Right cardiac atrium (tissue), 5 donors: ENCODE measurements at places on chromosomes 1 and 21. TPM values are rescaled to one million over a fixed set of nuclear protein-coding genes. Genes with fewer than 3 reads are reported as not detected.

ADAM30 gene
- total RNA-seq, result not detected

SNAP47 gene
- total RNA-seq, result 61.6 TPM

DCST1 gene
- not detected for total RNA-seq

C1QB gene
- total RNA-seq, result 129 TPM

CFAP126 gene
- total RNA-seq, result not detected

RGS1 gene
- total RNA-seq, result 2.6 TPM

LENEP gene
- not detected for total RNA-seq

LEMD1 gene
- total RNA-seq, result not detected

VAV3 gene
- 2.2 TPM for total RNA-seq

TMEM240 gene
- total RNA-seq, result 7.3 TPM

NFIA gene
- 127 TPM for total RNA-seq

GNG12 gene
- total RNA-seq, result 30.7 TPM

EPHB2 gene
- 7.7 TPM for total RNA-seq

FOXO6 gene
- 1.9 TPM for total RNA-seq

SH2D1B gene
- not detected for total RNA-seq

INAVA gene
- total RNA-seq, result not detected

IL20 gene
- not detected for total RNA-seq

GBP7 gene
- not detected for total RNA-seq

FBXO2 gene
- 10.6 TPM for total RNA-seq

CCDC17 gene
- 0.42 TPM for total RNA-seq

DPT gene
- 130 TPM for total RNA-seq

DENND2D gene
- total RNA-seq, result 3.9 TPM

LMOD1 gene
- 25.7 TPM for total RNA-seq

RIMKLA gene
- total RNA-seq, result 3.5 TPM

DOCK7 gene
- total RNA-seq, result 17.9 TPM

RHBG gene
- not detected for total RNA-seq

CYYR1 gene
- 13.2 TPM for total RNA-seq
